ENCODE measurements at places on chromosomes 16 and 17. TPM values are rescaled to one million over a fixed set of nuclear protein-coding genes. Genes with fewer than 3 reads are reported as not detected.
A peak's percentile ranks its signal among the peaks of the same experiment; 100 is the strongest.

The SNX20 gene
- total RNA-seq = not detected

DNA sequence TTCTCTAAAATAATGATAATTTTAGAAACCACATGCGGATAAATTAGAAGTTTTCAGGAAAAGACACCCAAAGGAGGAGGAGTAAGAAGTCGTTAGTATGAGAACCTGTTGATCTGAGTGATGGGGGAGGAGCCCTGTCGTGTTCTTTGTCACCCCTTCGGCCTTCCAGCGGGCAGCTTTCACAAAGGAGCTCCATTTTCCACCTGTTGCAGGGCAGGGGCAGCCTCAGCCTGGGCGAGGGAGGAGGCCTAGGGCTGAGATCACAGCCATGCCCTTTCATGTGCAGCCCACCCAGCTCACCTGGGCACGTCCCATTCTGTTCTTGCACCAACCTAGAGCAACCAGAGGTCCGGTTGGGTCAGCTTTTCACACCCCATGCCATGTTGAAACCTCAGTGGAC is 5.3 kb downstream of the DUSP14 start:
- no peak for DNase-seq

The IGF2BP1 gene
- total RNA-seq = 10.2 TPM

The HOXB3 gene
- total RNA-seq = 24.0 TPM

The CCL4L2 gene
- total RNA-seq = not detected

The ZP2 gene
- total RNA-seq = not detected

DNA sequence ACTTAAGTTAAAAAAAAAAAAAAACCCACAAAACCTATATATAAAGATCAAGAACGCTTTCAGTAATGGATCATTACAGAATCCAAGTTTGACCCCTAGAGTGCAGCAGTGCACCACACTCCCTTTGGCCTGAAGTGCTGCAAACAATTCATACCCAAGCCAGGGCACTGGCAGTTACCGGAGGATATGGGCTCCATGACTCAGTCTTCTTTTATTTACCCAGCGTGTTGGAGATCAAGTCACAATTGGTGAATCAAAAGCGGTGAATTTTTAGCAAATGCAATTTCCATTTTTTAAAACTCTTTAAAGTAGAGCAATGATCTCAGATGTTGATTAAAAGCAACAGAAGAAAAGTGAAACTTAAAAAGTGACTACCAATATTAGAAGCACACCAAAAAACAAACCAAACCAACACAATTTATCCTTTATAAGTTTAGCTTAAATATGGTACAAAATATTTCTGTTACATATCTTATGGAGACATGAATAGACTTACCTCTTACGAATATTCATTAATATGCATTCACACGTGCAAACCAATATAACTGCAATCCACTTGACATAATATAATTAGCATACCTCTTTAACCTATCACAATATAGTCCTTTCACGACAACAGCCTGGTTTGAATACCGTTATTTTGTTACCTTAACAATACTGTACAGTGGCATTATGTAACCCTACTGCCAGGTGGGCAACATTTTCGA is 46.3 kb downstream of the ZNF652 start:
- peak; percentile 61 for DNase-seq

GRCh38 chr16:65016754-65017153 is 105.1 kb downstream of the CDH11 start:
- DNase-seq = no peak

- no peak for DNase-seq
These were observed 38.9 kb upstream of the NDRG4 start for GRCh38 chr16:58461056-58461455.

DNA sequence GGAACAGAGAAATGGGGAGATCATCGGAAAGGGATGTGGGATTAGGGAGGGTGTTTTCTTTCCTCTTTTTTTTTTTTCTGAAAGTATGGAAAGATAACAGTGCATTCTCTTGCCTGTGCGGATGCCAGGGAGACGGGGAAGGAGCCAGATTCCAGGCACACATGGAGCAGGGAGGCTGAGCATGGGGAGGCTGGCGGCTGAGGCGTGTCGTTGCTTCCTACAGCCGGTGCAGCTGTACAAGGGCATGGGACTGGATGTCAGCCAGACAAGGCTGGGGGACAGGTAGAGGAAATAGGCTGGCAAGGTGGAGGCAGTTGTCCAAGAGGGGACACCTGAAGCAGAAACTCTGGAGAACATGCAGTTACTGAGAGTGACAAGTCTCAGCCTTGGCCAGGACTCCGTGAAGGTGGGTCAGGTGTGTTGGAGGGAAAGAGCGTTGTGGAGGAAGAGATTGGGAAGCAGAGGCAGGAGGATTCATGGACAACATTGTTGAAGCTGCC is 16.6 kb upstream of the ADORA2B start:
- no peak for DNase-seq

DNA sequence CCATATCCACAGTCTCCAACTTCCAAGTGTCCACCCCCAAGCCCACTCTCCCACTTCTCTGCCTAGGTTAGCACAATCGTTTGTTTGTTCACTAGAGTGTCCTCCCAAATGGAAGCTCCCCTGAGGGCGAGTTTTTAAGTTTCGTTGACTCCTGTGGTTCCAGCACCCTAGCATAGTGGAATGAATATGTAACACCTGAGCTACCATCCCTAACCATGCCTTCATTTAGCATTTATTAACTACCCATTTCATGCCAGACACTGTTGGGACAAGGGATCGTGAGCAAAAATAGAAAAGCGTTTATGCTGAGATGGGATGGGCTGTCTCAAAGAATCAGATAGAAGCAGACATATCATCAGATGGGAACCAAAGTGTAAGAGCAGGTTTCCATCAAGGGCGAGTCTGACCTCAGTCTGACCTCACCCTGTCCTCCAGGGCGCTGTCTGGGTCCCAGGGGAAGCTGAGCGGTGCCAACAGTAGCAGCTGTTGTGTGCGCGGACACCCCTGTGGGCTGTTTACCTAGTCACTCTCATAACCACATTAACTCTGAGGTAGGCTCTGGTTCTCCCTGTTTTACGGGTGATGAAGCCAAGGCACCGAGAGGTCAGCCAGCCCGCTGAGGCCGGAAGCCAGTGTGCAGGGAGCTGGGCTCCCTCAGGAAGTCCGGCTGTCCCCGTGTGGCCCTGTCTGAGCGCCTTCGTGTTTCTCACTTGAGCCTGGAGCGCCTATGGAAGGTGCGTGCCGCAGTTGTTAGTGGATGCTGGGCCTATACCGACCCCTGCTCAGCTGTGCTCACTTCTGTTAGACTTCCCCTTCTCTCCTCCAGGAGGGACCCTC is 6.2 kb downstream of the CNP start:
- DNase-seq = no peak

- no peak for DNase-seq
These were observed 10.4 kb upstream of the HOXB13 start for GRCh38 chr17:48738803-48739526.

GRCh38 chr17:32335687-32336086 is 6.3 kb downstream of the C17orf75 start:
- DNase-seq = peak; percentile 51

DNA sequence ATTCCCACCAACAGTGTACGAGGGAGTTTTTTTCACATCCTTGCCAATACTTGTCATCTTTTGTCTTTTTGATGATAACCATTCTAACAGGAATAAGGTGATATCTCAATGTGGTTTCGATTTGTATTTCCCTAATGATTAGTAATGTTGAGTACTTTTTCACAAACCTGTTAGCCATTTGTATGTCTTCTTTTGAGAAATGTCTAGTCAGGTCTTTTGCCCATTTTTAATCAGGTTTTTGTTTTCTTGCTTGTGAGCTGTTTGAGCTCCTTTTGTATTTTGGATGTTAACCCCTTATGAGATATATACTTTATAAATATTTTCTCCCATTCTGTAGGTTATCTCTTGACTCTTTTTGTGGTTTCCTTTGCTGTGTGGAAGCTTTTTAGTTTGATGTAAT is 1.9 kb upstream of the KRTAP4-5 start:
- no peak for DNase-seq

DNA sequence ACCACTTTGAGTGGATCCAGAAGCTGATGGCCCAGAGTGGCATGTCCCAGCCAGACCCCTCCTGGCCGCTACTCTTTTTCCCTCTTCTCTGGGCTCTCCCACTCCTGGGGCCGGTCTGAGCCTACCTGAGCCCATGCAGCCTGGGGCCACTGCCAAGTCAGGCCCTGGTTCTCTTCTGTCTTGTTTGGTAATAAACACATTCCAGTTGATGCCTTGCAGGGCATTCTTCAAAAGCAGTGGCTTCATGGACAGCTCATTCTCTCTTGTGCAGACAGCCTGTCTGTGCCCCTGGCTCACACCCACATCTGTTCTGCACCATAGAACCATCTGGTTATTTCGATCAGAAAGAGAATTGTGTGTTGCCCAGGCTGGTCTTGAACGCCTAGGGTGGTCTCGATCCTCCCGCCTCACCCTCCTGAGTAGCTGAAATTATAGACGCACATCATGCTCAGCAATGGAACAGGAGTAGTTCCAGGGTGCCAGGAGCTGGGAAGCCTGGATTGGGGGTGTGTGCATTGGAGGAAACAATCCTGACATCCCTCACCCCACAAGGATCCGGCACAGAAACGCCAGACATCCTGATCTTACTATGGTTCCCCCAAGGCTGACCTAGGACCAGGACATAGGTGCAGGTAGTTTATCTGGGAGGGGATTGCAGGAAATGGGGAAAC is 4.6 kb downstream of the PRSS21 start:
- DNase-seq = no peak

- DNase-seq = no peak
These were observed 89.7 kb upstream of the RCVRN start for GRCh38 chr17:9994761-9995160.

DNA sequence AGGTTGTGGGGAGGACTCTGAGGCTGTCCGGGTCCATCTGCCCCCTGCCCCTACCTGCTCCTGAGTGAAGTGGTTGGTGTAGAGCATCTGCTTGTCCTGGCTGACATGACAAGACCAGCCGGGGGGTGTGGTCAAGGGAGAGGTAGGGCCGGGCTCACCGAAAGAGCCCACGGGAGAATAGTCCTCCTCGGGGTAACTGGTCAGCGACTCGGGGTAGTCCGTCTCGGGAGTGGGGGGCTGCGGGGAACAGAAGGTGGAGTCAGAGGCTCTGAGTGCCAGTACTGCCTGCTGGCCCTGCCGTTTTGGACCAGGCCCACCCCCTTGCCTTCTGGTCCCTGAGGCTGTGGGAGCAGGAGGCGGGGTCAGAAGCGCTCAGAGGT is 27.8 kb downstream of the ARHGAP27 start:
- no peak for DNase-seq

The GRAPL gene
- not detected for total RNA-seq

GRCh38 chr16:1980030-1980769 is 1.1 kb downstream of the NOXO1 start:
- no peak for DNase-seq

The PPP1R27 gene
- not detected for total RNA-seq

DNA sequence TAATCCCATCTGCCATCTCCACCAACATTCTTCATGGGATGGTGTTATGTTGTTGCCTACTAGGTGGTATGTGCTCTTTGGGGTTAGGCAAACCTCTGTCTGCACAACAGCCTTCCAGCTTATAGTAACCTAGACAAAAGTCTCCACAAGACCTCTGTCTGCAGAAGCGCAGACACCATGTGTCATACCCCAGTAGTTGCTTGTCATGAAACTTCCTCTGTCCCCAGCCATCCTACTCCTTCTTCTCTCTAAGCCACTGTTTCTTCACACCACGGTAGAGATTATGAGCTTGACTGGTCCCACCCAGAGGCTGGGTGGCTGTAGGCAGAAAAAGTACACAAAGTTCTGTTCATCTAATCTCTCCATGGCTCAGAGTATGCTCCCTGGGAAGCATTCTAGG is 100.3 kb downstream of the MAF start:
- DNase-seq = no peak

DNA sequence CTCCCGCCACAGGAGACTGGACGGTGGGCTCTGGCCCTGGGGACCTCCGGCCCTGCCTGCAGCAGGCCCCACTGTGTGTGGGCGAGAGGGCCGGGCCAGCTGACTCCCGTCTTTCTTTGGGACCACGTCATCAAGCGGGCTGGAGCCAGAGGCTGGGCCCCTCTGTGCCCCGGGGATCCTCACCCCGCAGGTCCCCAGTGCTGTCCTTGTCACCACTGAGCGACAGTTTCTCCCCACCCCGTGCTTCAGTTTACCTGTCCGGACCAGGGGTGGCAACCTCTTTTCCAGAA is 181.9 kb upstream of the ZNF469 start:
- no peak for DNase-seq

The MRPS34 gene
- 94.9 TPM for total RNA-seq

The IKZF3 gene
- 0.17 TPM for total RNA-seq

The NUDT16L1 gene
- total RNA-seq = 19.1 TPM

GRCh38 chr16:23968176-23968575 is 132.4 kb downstream of the PRKCB start:
- DNase-seq = no peak

DNA sequence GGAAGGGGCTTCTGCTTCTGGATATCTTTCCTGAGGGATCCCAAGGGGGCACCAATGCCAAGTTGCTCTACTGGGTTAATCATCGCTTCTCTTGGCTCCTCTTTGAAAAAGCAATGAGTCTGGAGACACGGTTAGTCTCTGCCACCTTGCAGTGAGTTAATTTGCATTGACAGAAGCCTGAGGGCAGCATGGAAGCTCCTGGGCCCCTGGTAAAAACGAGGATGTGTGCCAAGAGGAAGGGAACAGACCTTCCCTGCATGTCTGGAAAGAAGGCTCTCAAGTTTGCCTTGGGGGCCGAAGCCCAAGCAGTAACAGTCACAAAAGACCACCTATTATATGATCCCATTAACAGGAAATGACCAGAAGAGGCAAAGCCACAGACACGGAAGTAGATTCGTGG is 86.7 kb downstream of the IRX5 start:
- DNase-seq = no peak

DNA sequence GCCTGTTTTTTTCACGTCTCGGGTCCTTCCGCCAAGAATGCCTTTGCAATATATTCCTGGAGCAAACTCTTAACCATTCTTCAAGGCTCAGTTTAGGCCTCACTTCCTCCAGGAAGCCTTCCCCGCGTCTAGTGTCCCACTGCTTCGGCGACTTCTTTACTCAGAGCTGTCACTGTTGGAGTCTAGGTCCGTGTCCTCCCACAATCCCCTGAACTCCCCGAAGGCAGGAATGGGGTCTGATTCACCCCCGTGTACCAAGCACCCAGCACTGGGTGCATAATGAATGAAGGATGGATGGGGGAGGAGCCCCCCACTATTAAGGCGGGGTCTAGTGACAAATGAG is 508 bp downstream of the MATCAP1 start:
- DNase-seq = no peak

DNA sequence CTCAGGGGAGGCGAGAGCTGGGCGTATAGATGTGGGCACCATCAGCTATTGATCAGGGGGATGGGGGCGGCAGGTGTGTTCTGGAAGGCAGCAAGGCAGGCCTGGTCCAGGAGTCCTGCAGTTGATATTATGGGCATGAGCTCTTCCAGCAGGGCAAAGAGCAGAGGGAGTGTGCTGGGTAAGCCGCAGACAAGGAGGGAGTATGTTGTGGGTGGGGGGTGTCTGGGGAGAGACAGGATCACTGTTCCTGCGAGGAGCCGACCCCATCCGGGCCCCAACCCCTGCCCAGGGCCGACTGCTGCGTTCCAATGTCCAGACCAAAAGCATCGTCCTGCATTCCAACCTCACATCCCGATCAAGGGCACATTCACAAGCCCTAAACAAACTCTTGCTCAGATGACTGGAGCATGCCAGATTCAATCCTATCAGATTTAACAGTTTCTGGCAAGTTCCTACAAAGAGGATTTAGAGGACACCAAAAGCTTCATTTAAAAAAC is 9.2 kb downstream of the MXRA7 start:
- DNase-seq = no peak

- DNase-seq = no peak
These were observed 8.8 kb downstream of the MSLN start for GRCh38 chr16:769184-769784.

GRCh38 chr16:89670496-89671431 is 13.1 kb downstream of the SPATA33 start:
- no peak for DNase-seq

GRCh38 chr16:26901196-26901861 is 165.4 kb upstream of the C16orf82 start:
- no peak for DNase-seq
